ENCODE measurements at places on chromosomes 4 and X. TPM values are rescaled to one million over a fixed set of nuclear protein-coding genes. Genes with fewer than 3 reads are reported as not detected.

The HELT gene
- not detected for total RNA-seq

The SSX2 gene
- not detected for total RNA-seq

The DUSP9 gene
- not detected for total RNA-seq

The FOXR2 gene
- total RNA-seq = not detected

The CYSLTR1 gene
- total RNA-seq = 7.3 TPM

The RHOXF2 gene
- not detected for total RNA-seq

The CFI gene
- total RNA-seq = 5.7 TPM

The FBXL5 gene
- total RNA-seq = 133 TPM

Measured in skeletal muscle tissue (tissue), 5 donors.